ENCODE measurements at places on chromosomes 1 and 21.
A peak's percentile ranks its signal among the peaks of the same experiment; 100 is the strongest.

GRCh38 chr1:64437453-64437852 lies 32.5 kb upstream of the CACHD1 start:
- no peak for DNase-seq

GRCh38 chr1:214933375-214933774 lies 149.2 kb upstream of the KCNK2 start:
- no peak for DNase-seq

DNA sequence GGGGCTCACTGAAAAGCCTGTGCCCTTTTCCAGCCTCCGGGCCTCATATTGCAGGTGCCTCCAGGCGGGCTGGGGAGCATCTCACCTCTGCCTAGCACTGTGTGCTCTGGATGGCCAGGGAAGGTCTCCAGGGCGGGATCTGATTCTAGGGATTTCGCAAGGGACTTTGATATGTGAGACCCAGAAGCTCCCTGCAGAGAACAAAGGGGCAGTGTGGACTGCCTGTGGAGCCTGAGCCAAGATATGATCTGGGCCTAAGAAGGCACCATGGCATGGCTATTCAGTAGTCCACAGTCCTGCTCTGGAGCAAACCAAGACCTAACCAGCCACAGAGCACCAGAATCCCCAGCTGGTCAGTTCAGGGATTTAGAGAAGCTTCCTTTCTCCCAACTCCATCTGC lies 157.2 kb downstream of the ST6GALNAC5 start:
- DNase-seq, result no peak

GRCh38 chr1:26197301-26197700 lies 6.9 kb downstream of the CATSPER4 start:
- no peak for DNase-seq

- no peak for DNase-seq
Observed at GRCh38 chr1:245062741-245063305, 92.0 kb upstream of the KIF26B start.

GRCh38 chr1:207245124-207245523 lies 76.4 kb upstream of the CD55 start:
- no peak for DNase-seq

- no peak for DNase-seq
Observed at GRCh38 chr1:42978317-42979035, 19.8 kb upstream of the SLC2A1 start.

GRCh38 chr1:15329104-15329820 lies 80.4 kb upstream of the EFHD2 start:
- no peak for DNase-seq

DNA sequence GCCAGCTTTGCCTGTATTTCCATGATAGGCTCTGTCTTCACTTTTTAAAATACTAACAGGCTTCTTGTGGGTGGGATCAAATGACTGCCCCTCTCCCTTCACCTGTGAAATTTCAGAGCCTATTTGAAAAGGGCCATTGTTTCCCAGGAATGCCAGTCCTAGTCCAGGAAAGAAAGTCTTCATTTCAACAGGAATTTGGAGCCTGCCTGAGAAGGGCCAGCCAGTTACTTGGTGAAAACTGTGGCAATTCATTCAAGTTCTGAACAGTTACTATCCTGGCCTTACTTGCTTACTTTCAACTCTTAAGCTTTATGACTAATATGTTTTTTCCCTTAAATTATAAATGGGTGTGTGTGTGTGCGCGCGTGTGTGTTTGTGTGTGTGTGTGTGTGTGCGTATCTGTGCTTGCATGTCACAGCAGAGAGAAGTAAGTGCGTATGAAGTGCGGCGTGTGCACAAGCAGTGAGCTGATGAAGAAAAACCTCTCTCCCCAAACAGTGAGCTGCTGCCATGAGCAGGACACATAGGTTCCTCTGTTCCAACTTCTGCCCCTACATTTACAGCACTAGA lies 67.5 kb upstream of the RNPC3 start:
- DNase-seq, result no peak

- no peak for DNase-seq
Observed at GRCh38 chr1:186215636-186216035, 159.4 kb downstream of the TPR start.

DNA sequence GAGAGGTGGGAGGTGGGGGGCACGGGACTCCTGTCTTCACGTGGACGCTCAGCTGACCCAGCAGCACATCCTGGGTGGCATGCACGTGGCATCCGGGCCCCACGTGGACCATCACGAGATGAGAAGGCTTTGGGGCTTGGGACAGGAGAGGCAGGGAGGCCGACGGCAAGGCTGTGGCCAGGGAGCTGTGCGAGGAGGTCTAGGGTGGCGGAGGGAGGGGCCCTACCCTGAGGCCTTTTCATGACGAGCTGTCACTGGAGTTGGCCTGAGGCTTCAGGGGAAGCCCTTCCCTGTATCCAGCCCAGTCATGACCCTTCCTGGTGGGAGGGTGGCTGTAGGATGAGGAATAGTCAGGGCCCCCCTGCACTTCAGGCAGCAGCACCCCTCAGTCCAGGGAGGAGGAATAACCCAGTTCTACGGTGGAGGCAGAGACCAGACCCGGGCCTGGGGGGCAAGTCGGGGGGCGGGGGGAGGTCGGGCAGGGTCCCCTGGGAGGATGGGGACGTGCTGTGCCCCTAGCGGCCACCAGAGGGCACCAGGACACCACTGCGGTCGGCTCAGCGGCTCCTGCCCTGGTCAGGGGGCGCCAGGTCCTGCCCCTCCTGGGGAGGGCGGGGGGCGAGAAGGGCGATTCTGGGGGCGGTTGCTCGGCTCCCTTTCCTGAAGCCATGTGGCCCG lies 2.0 kb upstream of the PERM1 start:
- DNase-seq, result peak; percentile 40

- DNase-seq, result no peak
Observed at GRCh38 chr1:201914456-201915235, 25.9 kb downstream of the SHISA4 start.

GRCh38 chr1:47252795-47253194 lies 20.8 kb upstream of the TAL1 start:
- no peak for DNase-seq

DNA sequence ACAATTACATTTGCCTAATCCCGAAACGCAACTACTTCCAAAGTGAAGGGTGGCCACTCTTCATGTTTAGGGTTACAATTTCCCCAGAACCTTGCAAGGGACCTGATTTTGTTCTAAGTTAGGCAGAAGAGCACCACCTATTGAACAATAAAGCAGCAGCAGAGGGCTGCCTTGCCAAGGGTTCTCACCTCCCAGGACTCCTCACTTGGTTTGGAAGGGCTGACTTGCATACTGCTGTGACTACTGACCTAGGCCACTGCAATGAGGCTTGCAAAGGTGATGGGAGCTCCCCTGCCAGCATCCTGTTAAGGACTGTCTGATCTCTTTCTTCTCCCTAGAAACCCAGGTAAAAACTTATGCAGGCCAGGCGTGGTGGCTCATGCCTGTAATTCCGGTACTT lies 14.2 kb downstream of the MTOR start:
- DNase-seq, result no peak

- no peak for DNase-seq
Observed at GRCh38 chr1:5904551-5904950, 87.7 kb downstream of the NPHP4 start.

GRCh38 chr21:15604413-15604812 lies 125.4 kb upstream of the USP25 start:
- DNase-seq, result no peak

DNA sequence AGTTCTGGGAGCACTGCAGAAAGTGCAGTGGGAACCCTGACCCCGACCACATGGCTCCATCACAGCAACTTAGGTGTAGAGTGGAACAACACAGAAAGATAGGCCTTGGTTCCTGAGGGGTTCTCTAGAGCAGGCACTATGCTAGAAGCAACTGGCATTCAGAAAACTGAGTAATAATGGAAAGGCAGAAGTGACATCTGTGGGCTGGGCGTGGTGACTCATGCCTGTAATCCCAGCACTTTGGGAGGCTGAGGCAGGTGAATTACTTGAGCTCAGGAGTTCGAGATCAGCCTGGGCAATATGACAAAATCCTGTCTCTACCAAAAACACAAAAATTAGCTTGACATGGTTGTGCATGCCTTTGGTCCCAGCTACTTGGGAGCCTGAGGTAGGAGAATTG lies 5.3 kb downstream of the MRPS15 start:
- DNase-seq, result no peak

- no peak for DNase-seq
Observed at GRCh38 chr1:214005708-214006107, 17.9 kb downstream of the PROX1 start.

DNA sequence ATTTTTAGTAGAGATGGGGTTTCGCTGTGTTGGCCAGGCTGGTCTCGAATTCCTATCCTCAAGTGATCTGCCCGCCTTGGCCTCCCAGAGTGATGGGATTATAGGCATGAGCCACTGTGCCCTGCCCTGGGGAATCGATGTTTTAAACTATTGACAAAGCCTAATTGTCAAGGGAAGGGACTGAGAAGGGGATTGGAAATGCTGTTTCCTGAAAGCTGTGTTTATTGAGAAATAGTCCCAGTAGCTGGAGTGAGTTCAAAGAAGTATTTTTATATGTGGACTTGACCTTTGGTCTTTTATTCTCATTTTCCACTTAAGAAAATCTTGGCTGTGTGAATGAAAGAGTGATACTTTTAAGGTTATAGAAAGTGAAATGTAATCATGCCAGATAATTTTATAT lies 47.5 kb downstream of the KIF1B start:
- no peak for DNase-seq

DNA sequence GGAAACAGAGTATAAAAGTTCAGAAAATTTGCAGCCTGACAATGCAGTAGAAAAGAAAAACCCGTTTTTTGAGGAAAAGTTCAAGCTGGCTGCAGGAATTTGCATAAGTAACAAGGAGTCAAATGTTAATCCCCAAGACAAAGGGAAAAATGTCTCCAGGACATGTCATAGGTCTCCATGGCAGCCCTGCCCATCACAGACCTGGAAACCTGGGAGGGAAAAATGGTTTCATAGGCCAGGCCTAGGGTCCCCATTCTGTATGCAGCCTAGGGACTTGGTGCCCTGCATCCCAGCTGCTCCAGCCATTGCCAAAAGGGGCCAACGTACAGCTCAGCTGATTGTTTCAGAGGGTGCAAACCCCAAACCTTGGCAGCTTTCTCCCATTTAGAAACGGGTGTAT lies 3.6 kb upstream of the KCNT2 start:
- DNase-seq, result no peak

DNA sequence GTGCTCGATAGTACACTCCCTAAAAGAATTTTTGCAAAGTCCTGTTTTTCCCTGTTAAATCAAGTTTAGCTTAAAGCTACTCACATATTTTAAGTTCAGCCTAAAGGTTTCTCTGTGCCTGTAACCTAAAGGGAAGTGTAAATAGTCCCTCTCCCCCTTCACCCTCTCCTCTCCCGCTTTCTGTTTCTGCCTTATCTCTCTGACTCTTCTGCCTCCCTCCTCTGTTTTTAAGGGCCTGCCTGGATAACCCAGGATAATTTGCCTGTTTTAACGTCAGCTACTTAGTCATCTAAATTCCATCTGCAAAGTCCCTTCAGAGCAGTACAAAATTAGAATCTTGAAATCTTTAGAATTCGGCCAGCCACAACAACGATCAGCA lies 92.6 kb downstream of the NID1 start:
- no peak for DNase-seq

DNA sequence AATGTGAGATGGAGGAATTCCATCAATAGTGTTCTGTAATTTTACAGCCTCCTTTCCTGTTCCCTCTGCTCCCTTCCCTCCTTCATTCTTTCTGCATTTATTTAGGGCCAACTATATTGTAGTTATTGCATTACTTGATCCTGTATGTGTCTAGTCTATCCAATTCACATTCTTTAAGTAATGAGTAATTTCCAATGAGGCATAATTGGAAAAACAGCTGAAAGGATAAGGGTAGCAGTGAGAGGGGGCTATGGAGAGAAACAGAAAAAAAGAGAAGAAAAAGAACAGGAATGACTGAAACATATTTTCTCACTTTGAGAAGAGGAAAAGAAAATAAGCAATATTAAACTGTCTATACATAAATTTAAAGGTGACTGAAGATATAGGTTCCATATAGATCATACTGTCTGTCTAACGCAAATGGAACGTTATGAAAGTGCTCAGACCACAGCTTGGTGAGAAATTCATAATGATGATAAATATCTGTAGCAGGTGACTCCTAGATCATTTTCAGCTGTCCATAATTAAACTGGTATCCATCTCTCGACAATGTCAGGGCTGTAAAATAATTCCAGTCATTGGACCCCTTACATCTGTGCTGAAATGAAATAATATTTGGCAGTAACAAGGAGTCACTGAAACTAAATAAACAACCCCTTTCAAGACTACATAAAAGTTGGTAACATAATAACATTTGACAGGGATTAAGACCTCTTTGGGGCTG lies 61.8 kb downstream of the SPAG17 start:
- DNase-seq, result no peak

GRCh38 chr1:199157494-199157893 lies 518.7 kb downstream of the PTPRC start:
- no peak for DNase-seq

DNA sequence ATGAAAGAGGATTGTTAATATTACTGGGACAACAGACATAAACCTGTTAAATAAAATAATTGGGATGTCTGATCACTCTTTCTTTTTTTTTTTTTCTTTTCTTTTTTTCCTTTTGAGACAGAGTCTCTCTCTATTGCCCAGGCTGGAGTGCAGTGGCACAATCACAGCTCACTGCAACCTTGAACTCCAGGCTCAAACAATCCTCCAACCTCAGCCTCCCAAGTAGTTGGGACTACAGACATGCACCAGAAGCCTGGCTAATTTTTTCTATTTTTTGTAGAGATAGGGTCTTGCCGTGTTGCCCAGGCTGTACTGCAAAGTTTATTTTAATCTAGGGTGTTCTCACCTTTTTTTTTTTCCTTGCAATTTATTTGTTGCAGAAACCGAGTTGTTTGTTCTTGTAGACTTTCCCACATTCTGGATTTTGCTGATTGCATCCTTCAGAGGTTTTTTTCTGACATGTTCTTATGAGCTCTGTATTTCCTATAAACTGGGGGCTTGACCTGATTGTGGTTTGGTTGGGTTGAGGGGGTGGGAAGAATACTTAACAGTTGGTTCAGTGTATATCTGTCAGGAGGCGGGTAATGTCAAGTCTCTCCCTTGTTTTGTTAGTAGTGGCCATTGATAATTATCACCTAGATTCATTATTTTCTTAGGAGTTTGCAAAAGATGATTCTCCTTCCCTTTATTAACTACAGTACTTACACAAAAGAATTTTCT lies 125.2 kb downstream of the MAST2 start:
- DNase-seq, result no peak

- DNase-seq, result no peak
Observed at GRCh38 chr1:90709535-90709934, 7.6 kb downstream of the BARHL2 start.

- no peak for DNase-seq
Observed at GRCh38 chr1:155278689-155279160, 1.5 kb downstream of the HCN3 start.

GRCh38 chr1:178374016-178374415 lies 122.7 kb downstream of the CLEC20A start:
- DNase-seq, result no peak

GRCh38 chr1:226976276-226976977 lies 36.3 kb downstream of the COQ8A start:
- no peak for DNase-seq

DNA sequence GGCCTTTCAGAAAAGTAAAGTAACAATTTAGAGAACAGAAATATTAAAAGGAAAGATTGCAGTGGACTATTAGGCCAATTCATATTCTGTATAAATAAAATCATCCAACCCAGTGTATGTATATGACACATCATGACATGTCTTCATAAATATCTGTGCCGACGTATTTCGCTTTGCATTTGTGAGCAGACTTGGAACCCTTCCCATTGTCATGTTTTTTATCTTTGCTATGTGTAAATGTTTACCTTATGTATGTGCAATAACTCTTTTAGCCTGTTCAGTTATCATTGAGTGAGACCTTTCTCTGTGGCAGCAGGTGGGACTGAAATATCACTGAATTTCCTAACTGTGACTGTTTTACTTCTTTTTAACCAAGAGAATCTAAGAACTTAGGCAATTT lies 58.0 kb upstream of the FAM3B start:
- no peak for DNase-seq

GRCh38 chr1:67162954-67163353 lies 3.3 kb upstream of the IL23R start:
- DNase-seq, result no peak
